NCI-H1930 (cell line): ENCODE measurements at places on chromosomes 1 and 21.

DNA sequence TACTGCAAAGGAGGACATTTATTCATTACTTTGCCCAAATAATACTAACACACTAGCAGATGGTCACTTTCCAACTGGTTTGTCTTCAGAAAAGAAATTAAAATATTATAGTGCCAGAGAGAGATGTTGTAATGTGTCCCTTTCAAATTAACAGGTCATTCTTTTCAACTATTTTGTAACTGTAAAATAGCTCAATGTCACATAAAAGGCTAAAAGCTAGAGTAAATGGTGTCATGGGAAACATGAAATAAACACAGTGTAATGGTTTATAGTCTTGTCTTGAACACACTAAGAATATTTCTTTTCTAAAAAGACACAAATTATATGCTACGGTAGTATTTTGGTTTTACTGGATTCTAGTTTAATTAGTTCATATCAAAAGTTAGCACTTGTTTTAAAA, 77.8 kb downstream of the ADGRL2 start:
- DNase-seq = no peak

- no peak for DNase-seq
Measured at GRCh38 chr1:108862698-108863477, 6.0 kb upstream of the AKNAD1 start.

- DNase-seq = no peak
Measured at GRCh38 chr1:75092141-75092540, 42.0 kb upstream of the LHX8 start.

DNA sequence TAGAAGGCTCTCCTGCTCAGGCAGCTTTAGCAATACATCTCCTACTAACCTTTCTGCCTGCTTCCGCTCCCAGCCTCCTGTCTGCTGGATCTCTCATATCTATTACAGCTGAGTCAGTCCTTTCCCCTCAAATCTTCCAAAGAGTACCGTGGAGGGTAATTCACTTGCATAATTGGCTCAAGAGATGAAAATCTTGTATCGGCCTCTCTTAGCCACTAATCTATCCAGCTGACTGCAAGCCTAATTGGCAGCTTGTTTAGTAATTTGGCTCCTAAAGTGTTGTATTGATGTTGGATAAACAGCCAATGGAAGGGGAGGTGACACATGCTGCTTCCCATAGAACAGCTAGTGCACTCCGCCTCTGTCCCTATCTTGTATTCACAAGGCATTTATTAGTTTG, 195.7 kb downstream of the GPATCH2 start:
- no peak for DNase-seq

GRCh38 chr1:119816407-119816806, 5.1 kb upstream of the REG4 start:
- no peak for DNase-seq

GRCh38 chr1:241235256-241235897, 121.6 kb downstream of the RGS7 start:
- DNase-seq = no peak
